ENCODE measurements at places on chromosomes 7 and 10.

DNA sequence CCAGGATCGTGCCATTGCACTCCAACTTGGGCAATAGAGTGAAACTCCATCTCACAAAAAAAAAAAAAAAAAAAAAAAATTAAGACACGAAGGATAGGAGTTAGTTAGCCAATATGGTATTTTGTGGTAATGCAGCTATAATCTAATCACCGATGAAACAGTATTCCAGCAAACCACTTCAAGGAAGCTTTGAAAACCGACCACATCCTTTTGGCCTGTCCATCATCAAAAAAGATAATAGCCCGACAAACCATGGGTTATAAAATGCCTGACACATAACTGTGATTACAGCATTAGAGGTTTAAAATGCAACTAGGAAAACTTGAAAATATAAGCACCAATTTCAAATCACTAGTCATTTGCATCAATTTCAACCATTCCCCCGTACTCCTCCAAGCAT lies 728.6 kb upstream of the C7orf33 start:
- DNase-seq = no peak

GRCh38 chr7:67843001-67843565 lies 846.5 kb downstream of the TYW1 start:
- no peak for DNase-seq

DNA sequence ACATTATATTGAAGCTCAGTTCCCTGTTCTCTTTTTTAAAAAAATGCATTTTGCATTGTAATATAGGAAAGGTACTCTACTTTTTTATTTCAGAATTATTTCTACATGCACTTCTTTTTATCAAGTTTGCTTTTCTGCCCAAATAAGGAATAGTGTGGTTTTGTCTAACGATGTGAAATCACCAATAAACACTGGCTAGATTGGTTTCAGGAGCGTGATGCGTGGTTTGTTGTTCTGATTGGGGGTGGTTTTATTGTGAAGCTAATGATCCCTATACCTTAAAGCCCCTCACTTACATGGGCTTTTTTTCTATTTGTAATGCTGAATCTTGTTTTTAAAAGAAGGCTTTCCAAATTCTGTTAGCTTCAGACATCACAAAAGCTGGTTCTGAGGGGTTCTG lies 17.6 kb downstream of the ENTPD7 start:
- DNase-seq = no peak

- peak; percentile 78 for DNase-seq
These were observed at the start of gene CACNA2D1 for GRCh38 chr7:82443547-82444219. Gene CACNA2D1, minus strand, starts transcription at chr7:82443777.

GRCh38 chr7:121020249-121020988 lies 31.9 kb downstream of the CPED1 start:
- no peak for DNase-seq

- no peak for DNase-seq
These were observed 214.1 kb upstream of the ZNF32 start for GRCh38 chr10:43862756-43863155.

- DNase-seq = no peak
These were observed 55.0 kb upstream of the DUSP5 start for GRCh38 chr10:110442746-110443145.

DNA sequence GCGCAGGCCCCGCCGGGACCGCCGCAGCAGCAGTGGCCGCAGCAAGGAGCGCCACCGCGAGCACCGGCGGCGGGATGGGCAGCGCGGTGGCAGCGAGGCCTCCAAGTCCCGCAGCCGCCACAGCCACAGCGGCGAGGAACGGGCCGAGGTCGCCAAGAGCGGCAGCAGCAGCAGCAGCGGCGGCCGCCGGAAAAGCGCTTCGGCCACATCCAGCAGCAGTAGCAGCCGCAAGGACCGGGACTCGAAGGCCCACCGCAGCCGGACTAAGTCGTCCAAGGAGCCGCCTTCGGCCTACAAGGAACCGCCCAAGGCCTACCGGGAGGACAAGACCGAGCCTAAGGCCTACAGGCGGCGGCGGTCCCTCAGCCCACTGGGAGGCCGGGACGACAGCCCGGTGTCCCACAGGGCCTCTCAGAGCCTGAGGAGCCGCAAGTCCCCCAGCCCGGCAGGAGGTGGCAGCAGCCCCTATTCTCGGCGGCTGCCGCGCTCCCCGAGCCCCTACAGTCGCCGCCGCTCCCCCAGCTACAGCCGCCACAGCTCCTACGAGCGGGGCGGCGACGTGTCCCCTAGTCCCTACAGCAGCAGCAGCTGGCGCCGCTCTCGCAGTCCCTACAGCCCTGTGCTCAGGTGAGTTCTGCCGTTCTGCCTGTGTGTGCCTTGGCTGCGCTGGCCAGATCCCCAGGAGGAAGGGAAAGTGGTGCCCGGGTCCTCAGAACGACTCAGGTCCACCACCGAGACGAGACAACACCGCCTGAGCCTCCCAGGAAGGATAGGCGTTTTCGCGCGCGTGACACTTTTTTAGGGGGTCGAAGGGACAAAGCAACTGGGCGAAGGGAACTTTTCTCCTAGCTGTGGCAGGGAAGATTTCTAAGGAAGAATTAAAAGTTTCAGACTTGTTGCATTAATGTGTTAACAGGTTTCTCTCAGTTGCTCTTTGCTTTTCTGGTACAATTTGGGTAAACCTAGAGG lies 1.5 kb downstream of the CDK13 start:
- no peak for DNase-seq

DNA sequence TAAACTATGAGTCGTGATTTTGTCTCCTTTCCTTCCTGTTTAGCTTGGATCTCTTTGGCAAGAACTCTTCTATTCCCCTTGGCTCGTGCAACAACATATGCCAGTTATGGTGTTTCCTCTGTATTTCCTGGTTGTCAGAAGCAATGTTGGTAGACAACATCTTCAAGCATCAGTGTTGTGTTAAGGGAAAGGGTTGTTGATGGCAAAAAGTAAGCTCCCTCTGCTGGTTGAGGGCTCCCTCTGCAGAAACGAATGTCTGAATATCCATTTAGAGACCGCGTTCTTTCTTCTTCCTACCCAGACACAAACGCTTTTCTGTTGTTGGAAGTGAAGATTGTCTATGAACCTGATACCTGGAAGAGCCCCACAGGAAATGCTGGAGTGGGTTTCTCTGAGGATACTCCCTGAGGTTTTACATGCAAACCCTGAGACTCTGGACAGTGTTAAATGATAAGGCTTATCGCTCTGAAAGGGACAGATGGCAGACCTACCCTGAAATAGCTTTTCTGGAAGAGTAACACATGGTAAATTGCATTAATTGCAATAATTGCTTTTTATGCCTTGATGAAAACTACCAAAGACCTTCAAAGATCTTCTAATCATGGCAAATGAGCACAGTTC lies 23.5 kb upstream of the C1QL3 start:
- no peak for DNase-seq

DNA sequence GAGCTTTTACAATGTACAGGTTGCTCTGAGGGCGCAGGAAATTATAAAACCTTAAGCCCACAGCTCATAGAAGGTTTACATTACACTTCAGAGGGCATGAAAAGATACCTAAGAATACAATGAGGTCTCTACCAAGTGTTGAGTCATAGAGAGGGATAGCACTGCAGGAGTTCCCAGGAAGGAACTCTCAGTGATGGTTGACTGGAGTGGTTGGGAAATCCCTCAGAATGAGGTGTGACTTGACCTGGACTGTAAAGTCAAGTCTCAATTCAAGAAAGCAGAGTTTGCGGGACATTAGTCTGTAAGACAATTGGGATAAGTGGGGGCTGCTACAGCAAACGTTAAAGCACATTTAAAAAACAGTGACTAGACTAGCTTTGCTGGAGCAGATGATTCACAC lies 21.9 kb downstream of the TNKS2 start:
- DNase-seq = no peak

DNA sequence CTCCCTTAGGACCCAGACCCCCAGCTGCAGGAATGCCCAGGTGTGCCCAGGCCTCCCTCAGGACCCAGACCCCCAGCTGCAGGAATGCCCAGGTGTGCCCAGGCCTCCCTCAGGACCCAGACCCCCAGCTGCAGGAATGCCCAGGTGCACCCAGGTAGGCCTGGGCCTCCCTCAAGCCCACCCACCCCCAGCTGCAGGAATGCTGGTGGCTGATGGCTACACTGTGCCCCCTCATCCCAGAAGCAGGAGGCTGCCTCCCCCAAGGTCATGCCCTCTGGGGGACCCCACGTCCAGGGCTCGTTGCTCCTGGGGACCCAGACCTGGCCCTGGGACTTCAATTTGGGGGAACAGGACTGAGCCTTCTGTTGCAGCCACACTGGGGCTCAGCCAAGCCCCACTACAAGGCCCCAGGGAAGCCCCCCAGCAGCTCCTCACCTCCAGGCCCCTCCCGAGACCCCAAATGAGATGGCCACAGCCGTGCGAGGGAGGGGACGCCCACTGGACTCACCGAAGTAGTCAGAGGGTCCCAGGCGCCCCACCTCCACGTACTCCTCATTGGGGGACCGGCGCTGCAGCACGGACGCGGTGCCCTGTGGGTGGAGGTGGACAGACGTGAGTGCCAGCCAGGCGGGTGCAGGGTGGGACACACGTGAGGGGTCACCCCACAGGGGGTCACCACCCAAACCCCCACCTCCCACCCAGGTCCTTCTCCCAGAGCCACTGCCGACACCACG lies 31.4 kb upstream of the PDGFA start:
- DNase-seq = no peak
